ENCODE measurements at places on chromosomes 7 and 10.

DNA sequence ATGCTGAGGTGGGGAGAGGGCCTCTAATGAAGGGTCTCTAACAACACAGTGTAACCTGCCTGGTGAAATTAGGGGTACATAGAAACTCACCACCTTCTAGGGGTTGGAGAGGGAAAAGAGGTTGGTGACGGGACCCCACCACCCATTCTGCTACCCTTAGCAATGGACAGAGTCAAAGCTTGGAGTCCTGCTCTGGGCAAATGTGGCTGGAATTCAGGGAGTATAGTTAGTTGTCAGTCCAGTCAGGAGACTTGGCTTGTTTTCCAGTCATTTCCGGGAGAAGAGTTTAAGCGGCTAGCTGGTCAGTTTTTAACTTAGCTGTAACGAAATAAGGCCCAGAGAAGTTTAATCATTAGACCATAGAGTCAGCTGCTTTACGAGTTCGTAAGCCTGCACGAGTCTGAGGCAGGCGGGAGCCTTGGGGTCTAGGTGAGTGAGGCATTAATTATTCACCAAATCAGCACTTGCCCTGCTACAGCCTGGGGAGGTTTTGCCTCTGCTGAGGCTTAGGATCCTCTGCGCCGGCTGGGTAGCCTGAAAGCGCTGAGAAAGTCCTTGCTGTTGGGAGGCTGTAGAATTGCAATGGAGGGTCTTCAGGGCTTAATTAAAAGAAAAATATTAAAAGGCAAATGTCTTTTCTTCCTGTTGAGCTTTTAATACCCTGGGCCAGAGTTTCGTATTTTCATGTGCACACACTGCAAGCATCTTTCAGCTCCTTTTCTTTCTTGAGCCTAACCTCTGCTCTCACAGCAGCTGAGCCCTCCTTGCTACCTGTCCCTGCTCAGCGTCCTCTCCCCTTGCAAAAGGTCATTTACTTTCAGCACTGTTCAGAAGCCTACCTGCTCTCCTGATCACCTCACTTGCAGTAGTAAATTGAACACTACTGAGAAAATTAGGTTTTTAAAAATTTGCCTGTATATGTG lies 1.5 kb upstream of the LAMB1 start:
- no peak for DNase-seq

- no peak for DNase-seq
Measured at GRCh38 chr10:19245889-19246752, 197.5 kb downstream of the MALRD1 start.

DNA sequence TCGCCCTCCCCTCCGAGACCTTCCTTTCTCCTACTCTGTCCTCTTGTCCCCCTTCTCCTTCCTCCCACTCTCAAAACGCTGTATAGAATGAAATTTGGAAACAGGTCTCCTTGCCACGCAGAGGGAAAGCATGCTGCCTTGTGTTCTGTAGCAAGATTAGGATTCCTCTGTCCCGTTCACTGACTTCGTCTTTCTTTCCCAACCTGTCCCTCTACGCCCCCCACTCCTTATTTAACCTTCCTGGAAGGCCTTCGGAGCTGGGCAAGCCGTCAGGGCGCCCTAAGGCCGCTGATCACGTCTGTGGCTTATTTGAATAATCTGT lies 1.3 kb downstream of the HOXA9 start:
- no peak for DNase-seq

DNA sequence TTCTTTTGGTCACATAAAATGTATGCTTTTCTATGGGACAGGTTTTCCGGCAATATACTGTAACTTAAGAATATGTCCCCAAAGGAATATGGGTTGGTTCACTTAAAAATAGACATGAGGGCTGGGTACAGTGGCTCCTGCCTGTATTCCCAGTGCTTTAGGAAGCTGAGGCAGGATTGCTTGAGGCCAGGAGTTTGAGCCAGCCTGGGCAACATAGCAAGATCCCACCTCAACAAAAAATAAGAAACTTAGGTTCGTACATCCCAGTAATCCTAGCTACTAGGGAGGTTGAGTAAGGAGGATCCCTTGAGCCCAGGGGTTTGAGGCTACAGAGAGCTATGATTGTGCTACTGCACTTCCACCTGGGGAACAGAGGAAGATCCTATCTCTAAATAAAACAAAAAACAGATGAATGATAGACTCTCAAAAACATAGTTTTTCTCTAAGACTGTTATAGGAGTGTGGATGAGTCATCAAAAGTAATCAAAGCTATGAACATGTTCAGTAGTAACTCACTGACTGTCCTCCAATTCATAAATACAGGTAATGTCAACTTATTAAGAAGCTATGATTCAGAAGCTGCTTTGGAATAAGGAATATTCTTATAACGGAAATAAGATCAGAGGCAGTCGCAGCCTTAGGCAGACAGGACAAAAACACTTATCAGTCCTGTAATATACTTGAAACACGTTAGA lies 2.6 kb upstream of the SEC31B start:
- DNase-seq = no peak

GRCh38 chr7:157792241-157793086 lies 455.7 kb downstream of the DNAJB6 start:
- no peak for DNase-seq

- DNase-seq = no peak
Measured at GRCh38 chr10:120131183-120131582, 238.7 kb downstream of the SEC23IP start.

GRCh38 chr10:35236739-35237138 lies 99.6 kb upstream of the CCNY start:
- no peak for DNase-seq

- no peak for DNase-seq
Measured at GRCh38 chr7:23467806-23468525, 2.3 kb downstream of the IGF2BP3 start.

DNA sequence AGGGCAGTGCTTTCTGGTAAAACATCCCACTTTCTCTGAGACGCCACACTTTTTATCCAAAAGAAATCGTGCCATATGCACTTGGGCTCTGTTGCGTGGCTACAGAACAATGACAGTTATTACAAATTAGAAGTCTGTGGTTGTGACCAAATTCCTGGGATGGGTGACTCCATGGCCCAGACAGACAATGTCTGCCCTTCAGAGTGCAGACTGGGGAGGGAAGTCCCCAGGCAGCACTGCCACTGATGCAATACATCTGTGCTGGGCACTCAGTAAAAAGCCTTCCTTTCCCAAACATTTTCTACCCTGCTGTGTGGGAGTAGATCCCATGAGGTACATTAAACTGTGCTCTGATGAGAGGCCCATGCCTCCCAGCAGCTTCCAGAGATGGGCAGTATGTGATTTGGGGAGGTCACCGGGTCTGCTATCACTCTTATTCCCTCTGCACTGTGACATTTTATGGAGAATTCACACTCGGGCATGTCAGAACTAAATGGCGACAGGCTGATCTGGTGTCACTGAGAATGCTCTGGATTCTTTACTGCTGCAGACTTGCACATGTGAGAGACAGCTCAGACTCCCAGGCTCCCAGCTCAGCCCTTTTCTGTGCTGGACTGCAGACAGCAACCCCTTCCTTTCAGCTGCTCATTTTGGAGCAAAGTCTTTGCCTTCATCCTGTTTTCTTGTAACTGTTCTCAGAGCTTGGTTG lies 243.5 kb upstream of the ZNF32 start:
- DNase-seq = no peak

DNA sequence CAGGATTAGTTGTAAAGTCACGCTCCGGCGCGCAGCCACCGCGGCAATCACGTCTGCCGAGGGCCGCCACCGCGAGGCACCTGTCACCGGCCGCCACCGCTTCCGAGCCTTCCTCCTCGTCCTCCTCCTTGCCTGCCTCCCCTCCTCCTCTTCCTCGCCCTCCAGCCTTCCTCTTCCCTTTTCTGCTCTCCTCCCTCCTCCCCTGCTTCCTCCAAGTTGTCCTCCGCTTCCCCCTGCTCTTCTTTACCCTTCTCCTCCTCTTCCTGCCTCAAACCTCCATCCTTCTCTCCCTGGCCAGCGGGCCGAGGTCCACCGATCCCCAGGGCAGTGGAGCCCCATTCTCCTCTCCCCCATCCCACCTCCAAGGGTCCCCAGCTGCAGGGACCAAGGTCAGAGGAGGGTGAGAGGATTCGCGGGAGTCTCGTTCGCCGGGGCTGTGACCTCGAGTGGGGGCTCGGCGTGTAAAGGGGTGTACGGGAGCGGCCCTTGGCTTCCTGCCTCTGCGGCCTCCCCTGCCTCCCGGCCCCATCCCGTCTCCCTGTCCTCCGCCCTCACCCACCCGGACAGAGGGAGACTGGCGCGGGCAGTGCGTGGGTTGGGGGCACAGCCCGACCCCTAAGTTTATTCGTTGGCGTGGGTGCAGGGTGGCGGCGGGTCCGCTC lies 89.5 kb upstream of the PAX2 start:
- no peak for DNase-seq

DNA sequence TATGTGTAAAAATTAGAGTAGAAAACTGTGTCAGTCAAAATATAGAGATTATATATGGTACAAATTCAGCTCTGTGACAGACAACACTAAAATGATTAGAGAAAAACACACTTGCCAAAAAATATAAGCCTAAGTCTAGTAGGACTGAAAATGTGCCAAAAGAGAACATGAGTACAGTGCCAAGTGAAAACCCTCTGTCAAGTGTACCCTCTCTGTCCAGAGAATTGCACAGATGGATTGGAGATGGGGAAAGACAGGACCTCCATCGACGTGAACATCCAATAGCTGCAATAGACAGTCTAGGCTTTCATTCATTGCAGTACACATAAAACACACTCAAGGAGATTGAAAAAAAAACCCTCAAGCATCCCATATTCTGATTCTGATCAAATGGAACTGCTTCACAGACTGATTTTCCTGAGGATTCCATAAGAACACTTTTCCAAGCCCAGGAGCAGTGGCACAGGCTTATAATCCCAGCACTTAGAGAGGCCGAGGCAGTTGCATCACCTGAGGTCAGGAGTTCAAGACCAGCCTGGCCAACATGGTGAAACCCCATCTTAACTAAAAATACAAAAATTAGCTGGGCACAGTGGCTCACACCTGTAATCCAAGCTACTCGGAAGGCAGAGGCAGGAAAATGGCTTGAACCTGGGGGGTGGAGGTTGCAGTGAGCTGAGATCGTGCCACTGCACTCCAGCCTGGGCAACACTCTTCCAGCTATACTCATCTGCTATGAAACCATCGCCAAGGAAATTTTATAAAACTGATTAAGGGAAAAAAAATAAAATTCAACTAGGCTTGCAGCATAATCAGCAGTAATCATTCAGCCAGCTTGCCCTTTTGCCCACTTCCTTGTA lies 110.0 kb upstream of the TRIM24 start:
- no peak for DNase-seq

- no peak for DNase-seq
Measured at GRCh38 chr10:32471232-32471631, 25.3 kb downstream of the CCDC7 start.

DNA sequence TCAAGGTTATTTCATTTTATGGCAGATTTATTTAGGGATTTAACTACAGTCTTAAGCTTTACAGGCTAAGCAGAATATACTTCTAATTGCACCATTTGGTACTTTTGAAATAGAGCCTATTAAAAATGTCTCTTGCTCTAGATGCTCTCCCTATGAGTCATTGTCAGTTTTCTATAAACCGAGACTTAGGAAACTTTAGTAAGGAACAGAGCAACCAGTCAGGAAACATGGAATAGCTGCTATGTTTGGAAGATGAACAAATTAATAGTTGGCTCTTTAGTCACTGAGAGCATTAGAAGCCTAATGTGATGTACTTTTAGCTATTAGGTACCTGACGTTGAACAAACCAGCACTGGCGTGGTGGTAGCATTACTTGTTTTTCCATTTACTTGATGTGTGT lies 35.3 kb downstream of the INPP5F start:
- DNase-seq = no peak

DNA sequence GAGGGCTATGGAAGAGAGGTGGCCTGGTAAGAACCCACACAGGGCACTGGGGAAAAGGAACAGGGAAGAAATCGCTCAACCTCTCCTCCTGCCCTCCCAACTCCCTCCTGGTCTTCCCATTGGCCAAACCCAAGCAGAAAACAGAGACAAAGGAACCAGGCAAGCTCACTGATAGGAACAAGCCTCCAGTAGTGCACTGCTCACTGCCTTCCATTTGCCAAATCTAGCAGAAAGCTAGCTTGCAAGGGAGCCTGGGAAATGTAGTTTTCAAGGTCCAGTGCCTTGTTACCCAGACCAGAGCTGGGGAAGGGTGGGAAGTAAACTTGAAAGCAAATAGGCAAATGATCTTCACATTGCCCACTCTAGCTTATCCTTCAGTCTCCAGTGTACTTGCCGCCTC lies 556.1 kb upstream of the AUTS2 start:
- no peak for DNase-seq

- DNase-seq = no peak
Measured at GRCh38 chr10:63666836-63667383, 145.7 kb downstream of the REEP3 start.

- no peak for DNase-seq
Measured at GRCh38 chr10:113709221-113709838, 29.6 kb downstream of the CASP7 start.

DNA sequence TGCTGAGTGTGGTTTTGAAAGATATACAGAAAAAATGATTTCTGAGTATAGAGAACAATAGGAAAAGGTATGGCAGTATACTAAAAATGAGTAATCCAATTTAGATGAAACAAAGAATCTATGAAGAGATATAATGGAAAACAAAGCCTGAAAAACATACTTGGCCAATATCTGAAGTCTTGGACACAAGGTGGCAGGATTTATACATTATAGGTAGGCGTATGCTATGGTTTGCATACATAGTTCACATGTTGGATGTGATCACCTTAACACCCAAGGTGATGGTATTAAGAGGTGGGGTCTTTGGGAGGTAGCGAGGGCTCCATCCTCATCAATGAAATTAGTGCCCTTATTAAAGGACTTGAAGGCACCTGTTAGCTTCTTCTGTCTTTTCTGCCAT lies 34.5 kb upstream of the BPGM start:
- no peak for DNase-seq

DNA sequence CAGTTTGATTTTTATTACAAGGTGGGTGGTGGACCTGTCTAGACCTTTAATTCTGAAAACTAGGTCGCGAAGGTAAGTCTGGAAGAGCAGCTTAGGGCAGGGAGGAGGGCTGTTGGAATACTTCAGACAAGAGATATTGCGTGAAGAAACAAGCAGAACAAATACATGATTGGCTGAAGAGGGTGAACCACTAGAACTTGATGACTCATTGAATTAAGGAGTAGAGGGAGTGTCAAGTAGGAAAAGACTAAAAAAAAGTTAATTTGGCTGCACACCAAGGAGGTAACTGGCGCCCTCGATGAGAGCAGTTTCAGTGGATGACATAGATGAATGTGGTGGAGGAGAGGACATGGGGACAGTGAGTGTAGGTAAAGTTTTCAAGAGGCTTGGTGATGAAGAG lies 41.3 kb downstream of the WNT2 start:
- no peak for DNase-seq

DNA sequence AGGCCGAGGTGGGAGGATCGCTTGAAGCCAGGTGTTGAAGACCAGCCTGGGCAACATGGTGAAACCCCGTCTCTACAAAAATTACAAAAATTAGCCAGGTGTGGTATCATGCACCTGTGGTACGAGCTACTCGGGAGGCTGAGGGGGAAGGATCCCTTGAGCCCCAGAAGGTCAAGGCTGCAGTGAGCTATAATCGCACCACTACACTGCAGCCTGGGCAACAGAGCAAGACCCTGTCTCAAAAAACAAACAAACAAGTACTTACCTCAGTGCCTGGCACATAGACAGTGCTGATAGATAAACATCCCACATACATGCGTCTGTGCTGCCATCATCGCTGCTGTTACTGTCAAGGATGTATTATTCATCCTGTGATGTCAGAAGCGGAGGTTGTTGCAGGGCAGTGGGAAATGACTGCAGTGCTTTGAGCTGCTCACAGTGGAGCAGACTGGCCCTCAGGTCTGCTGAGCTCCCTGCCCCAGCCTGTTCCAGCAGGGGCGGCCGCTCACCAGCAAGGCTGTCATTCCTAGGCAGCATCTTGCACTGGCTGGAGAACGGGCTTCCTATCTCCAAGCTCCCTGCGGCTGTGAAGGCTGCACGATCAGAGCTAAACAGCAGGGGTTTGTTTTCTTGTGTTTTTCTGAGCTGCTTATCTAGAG lies 18.6 kb downstream of the FOXK1 start:
- no peak for DNase-seq

Data from stimulated activated CD8-positive, alpha-beta memory T cell treated with anti-CD3 and anti-CD28 coated beads, Interleukin-4, amount 100 ng/mL, for 4 hours (primary cell).